ENCODE measurements at places on chromosomes 1 and 21. TPM values are rescaled to one million over a fixed set of nuclear protein-coding genes. Genes with fewer than 3 reads are reported as not detected.

SPATA45 gene
- polyA plus RNA-seq, result 0.80 TPM

GNG4 gene
- polyA plus RNA-seq, result not detected

AMY1A gene
- not detected for polyA plus RNA-seq

ZFP69 gene
- 5.7 TPM for polyA plus RNA-seq

CLCA1 gene
- polyA plus RNA-seq, result not detected

RGS8 gene
- not detected for polyA plus RNA-seq

MANEAL gene
- polyA plus RNA-seq, result 2.7 TPM

LIN28A gene
- not detected for polyA plus RNA-seq

XPR1 gene
- polyA plus RNA-seq, result 5.7 TPM

GGPS1 gene
- 63.7 TPM for polyA plus RNA-seq

GPX7 gene
- polyA plus RNA-seq, result 28.3 TPM

VASH2 gene
- polyA plus RNA-seq, result not detected

KCNC4 gene
- polyA plus RNA-seq, result 1.8 TPM

ATP1A2 gene
- polyA plus RNA-seq, result not detected

OR10T2 gene
- not detected for polyA plus RNA-seq

RPTN gene
- not detected for polyA plus RNA-seq

FAM151A gene
- not detected for polyA plus RNA-seq

CDCA8 gene
- polyA plus RNA-seq, result 1.4 TPM

CD58 gene
- polyA plus RNA-seq, result 29.5 TPM

ZBTB8A gene
- polyA plus RNA-seq, result 0.14 TPM

FCAMR gene
- polyA plus RNA-seq, result not detected

FCRL5 gene
- polyA plus RNA-seq, result 26.5 TPM

OR2L13 gene
- polyA plus RNA-seq, result 0.39 TPM

PLCH2 gene
- 0.66 TPM for polyA plus RNA-seq

RNF223 gene
- not detected for polyA plus RNA-seq

SLC25A34 gene
- polyA plus RNA-seq, result not detected

IVL gene
- not detected for polyA plus RNA-seq

OR2AK2 gene
- not detected for polyA plus RNA-seq

RCC1 gene
- 13.3 TPM for polyA plus RNA-seq

PADI4 gene
- polyA plus RNA-seq, result 0.73 TPM

SPRR2E gene
- polyA plus RNA-seq, result not detected

GJA9 gene
- not detected for polyA plus RNA-seq

OR2L8 gene
- polyA plus RNA-seq, result not detected

SMIM1 gene
- not detected for polyA plus RNA-seq

TTLL7 gene
- not detected for polyA plus RNA-seq

PRR9 gene
- polyA plus RNA-seq, result not detected

HSD3B2 gene
- not detected for polyA plus RNA-seq

SNX7 gene
- 0.13 TPM for polyA plus RNA-seq

EFNA3 gene
- polyA plus RNA-seq, result 1.3 TPM

FCRLB gene
- 11.1 TPM for polyA plus RNA-seq

MROH9 gene
- polyA plus RNA-seq, result not detected

UCK2 gene
- 13.5 TPM for polyA plus RNA-seq

SLX9 gene
- 12.3 TPM for polyA plus RNA-seq

SH3BGR gene
- 1.5 TPM for polyA plus RNA-seq

All from IgD-negative memory B cell (primary cell).